ENCODE measurements at places on chromosomes 7 and 10.

DNA sequence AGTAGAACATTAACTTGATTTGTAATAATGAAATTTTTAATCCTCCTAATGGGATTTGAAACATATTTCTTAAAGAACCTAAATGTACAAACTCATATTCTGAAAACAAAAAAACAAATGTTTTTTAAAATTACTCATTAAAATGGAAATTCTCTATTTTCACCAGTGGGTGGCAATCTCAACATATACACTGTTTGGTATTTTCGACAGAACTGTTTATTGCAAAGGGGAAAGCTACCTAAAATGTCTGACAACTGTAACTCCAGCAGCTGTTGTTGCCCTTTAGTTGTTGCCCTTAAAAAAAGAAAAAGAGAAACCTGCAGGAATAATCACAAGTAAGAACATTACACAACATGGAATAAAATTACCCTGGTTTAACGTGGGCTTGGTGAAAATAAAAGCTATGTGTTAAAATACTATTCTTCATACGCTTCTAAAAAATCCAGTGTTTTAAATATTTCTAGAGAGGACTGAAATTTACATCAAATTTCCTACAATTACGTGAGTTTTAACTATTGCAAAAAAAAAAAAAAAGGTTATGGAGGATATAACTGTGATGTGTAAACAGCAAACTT is 54.5 kb downstream of the COL1A2 start:
- DNase-seq, result peak; percentile 26

- no peak for DNase-seq
These were observed 419.0 kb upstream of the GALNT17 start for GRCh38 chr7:70712942-70713341.

DNA sequence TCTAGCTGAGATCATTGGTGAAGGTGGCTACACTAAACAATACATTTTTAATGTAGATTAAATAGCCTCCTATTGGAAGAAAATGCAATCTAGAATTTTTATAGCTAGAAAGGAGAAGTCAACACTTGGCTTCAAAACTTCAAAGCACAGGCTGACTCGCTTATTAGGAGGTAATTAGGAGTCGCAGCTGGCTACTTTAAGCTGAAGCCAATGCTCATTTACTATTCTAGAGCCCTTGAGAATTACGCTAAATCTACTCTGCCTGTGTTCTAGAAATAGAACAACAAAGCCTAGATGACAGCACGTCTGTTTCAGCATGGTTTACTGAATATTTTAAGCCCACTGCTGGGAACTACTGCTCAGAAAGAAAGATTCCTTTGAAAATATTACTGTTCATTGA is 101.6 kb upstream of the EEPD1 start:
- no peak for DNase-seq

DNA sequence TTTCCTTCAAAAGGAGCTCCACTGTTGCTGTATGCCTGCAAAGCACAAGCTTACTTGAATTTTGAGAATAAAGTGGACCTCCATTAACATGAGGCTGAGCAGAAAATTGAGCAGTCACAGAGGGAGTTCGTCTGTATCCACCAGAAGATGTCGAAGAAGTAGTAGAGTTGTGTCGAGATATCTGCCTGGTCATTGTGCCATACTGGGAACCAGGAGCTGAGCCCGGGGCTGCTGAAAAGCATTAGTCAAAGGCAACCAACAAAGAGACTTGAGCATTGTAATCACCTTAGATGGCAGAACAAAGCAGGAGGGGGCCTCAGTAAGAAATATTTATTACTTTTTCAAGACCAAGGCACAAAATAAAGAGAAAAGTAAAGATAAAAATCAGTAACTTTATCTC is 61.5 kb downstream of the PDSS1 start:
- DNase-seq, result no peak

DNA sequence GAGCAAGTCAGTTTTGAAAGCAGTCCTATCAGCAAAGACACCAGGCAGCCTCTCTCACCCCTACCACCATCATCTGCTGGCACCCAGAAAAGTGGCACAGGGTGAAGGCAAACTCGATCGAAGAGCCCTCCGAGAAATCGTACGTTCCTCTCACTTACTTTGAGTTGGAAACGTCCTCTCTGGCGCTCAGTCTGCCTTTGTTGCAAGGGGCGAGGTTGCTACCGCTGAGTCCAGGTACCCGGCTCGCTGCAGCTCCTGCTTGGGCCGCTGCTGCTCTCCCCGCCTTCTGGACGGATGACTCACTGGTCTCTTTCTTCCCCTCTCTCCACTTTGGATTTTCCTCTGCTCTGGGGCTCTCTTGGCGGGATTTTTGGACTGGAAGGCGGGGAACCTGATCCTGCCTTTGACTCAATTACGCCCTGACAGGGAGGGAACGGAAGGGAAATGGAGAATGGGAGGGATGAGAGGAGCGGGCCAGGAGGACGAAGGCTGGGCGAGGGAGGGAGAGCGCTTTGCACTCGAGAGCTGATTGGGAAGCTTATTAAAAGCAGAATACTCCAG is at the start of gene PTN:
Gene PTN, minus strand, starts transcription at position 453 of the 561 bp plus-strand sequence. CDS start 88,760 bp downstream, outside the sequence.
- no peak for DNase-seq

- no peak for DNase-seq
These were observed 327 bp upstream of the FIS1 start for GRCh38 chr7:101245147-101245668.

Data from GM10248 (cell line).